Left forelimb (tissue), 1 donor: ENCODE measurements at places on chromosomes 12 and 14.

DNA sequence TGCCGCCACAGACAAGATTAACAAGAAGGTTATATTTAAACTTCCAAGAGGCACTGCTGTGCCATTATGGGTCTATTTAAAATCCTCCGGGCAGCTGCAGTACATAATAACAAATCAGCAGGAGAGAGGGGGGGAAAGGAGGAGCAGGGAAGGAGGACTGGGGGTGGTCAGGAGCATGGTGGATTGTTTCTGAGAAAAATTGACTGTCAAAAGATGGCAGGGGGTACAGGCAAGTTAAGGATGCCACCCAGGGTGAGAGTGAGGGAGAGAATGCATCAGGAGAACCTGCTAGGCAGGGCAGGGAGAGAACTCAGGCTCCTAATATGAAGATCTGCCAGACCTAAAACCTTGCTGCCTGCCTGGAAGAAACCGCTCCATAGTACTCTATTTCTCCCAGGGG lies 181.8 kb downstream of the GRIN2B start:
- DNase-seq, result no peak

- DNase-seq, result no peak
Observed at GRCh38 chr12:85527192-85527591, 247.2 kb downstream of the ALX1 start.

- DNase-seq, result no peak
Observed at GRCh38 chr12:116389326-116389725, 111.8 kb upstream of the MED13L start.

- no peak for DNase-seq
Observed at GRCh38 chr14:105177082-105177481, 4.0 kb downstream of the NUDT14 start.

- no peak for DNase-seq
Observed at GRCh38 chr12:1593174-1594005, 991 bp downstream of the FBXL14 start.

DNA sequence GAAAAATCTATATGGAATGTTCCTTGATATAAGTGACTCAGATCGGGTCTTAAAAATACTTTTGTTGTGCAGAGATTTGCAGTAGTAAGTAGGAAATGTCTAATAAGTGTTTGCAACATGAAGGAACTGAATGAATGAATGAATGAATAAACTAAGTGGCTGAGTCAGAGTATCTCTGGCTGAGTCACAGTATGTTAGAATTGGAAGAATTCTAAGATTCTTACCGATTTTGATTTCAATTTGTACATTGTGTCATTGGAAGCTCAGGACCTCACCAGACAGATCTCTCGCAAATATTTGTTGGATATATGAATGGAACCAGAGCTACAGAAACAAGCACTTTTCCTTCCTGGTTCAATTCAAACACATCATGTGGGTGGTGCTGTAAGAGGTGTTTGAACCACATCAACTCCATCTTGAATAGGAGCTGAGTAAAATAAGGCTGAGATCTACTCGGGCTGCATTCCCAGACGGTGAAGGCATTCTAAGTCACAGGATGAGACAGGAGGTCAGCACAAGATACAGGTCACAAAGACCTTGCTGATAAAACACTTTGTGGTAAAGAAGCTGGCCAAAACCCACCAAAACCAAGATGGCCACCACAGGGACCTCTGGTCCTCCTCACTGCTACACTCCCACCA lies 123.9 kb upstream of the FOXN3 start:
- DNase-seq, result no peak

DNA sequence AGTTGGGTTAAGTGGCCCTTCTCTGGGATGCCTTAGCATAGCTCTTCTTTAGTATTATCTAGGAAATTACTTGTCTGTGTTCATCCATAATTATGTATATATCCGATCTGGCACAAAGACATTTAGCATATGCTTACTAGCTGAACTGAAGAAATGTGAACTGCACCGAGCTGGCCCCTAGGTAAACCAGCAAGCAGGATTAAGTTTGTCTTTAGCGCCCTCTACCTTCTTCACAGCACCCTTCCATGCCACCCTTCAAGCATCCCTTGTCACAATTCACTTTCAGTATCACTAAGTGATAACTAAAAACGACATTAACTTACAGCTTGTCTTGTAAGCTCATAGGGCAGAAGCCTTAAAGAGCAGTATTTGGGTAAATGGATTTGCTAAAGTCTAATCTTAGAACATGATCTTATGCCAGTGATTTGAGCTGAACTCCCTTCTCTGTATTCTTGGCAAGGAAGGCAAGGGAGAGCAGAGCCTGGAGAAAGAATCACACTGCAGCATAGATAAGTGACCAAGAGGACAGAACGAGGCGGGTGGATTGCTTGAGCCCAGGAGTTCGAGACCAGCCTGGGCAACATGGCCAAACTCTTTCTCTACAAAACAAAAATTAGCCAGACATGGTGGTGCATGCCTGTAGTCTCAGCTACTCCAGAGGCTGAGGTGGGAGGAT lies 2.6 kb upstream of the HAL start:
- DNase-seq, result no peak

DNA sequence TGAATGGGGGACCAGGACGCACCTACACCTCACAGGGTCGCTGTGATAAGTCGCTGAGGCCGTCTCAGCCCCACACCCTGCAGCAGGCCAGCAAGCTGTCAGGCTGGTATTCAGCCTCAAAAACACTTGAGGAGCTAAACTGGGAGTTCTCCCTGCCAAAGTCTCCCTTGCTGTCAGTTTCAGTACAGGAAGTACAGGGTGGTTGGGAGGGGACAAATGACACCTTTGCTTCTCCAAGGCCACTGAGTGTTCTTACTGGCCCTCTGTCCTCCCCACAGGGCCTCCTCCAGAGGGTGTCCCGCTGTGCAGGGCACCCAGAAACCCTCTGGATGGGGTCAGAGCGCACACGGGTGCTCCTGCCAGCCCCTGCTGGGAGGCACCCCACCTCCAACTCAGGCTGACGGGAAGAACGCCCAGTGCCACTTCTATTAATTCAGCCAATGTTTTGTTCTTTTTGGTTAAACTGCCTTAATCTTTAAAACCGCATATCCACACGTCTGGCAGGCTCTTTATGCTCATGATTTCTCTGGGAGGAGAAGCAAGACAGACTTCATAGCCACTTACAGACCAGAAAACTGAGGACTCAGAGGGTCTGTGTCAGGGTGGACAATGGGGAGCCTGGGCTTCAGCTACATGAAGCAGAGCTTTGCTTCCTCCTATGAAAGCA lies 75.9 kb downstream of the ITPK1 start:
- no peak for DNase-seq

GRCh38 chr14:71119075-71119474 lies 211.8 kb downstream of the PCNX1 start:
- no peak for DNase-seq

DNA sequence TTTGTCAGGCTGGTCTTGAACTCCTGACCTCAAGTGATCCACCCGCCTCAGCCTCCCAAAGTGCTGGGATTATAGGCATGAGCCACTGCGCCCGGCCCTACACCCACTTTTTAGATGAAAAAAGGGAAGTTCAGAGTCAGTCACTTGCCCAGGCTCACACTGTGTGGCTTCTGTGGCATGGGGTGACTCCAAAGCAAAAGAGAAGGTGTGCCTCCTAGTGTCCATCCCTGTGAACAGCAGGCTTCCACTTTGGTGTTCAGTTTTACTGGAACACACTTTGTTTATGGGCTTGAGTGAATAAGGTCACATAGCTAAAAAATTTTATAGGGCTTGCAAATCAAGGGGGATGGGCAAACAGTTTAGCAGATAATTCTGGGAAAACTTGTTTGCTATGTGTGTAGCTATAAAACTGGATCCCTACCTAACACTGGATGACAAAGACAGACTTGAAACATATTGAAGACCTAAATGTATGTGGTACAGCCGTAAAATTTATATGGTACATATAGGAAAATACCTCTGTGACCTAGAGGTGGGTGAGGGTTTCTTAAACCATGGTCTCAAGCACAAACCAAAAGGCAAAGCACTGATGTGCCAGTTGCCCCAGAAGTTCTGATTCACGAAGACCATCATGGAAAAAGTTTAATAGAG lies 54.9 kb downstream of the EID3 start:
- no peak for DNase-seq

DNA sequence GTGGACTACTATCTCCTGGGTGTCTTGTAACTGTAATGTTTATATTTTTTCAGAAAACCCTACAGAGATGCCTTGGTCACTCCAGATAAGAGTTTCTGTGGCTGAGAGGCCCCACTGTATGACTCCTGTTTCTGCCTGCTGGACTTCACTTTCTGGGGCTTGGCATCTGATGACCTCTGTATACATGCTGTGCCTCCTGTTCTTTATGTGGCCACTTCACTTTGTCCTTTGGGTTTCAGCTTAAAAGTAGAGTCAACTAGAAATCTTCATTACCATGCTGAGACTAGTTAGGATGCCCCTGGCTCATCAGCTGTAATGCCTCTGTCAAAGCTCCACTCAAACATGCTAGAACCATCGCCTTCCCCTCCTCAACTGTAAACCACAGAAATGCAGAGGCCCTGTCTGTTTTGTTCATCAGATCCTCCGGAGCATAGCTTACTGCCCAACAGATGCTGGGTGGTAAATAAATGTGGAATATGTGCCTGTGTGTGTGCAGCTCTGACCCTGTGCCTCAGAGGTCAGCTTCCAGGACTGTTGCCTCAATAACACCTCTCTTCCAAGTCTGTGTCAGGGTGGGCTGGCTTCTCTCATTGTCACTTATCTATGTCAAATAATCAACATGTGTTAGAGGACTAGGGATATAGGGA lies 25.5 kb downstream of the ZNF664 start:
- DNase-seq, result no peak

- DNase-seq, result no peak
Observed at GRCh38 chr12:67915335-67915851, 73.9 kb upstream of the IFNG-AS1 start.

DNA sequence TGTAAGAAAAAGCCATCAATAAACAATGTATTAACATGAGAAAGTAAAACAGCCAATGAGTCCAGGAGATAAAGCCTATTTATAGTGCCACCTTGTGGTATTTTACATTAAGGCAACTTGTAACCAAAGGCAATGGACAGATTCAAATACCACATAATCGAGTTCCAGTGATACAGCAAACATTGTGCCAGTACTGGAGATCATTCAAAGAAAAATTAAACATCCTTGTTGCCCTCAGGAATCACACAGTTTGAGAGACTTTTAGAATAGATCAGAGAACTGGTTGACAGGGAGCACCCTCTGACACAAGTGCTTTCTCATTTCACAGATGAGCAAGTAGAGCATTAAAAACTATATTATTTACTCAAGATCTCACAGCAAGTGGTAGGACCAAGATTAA lies 98.1 kb downstream of the DDHD1 start:
- no peak for DNase-seq

DNA sequence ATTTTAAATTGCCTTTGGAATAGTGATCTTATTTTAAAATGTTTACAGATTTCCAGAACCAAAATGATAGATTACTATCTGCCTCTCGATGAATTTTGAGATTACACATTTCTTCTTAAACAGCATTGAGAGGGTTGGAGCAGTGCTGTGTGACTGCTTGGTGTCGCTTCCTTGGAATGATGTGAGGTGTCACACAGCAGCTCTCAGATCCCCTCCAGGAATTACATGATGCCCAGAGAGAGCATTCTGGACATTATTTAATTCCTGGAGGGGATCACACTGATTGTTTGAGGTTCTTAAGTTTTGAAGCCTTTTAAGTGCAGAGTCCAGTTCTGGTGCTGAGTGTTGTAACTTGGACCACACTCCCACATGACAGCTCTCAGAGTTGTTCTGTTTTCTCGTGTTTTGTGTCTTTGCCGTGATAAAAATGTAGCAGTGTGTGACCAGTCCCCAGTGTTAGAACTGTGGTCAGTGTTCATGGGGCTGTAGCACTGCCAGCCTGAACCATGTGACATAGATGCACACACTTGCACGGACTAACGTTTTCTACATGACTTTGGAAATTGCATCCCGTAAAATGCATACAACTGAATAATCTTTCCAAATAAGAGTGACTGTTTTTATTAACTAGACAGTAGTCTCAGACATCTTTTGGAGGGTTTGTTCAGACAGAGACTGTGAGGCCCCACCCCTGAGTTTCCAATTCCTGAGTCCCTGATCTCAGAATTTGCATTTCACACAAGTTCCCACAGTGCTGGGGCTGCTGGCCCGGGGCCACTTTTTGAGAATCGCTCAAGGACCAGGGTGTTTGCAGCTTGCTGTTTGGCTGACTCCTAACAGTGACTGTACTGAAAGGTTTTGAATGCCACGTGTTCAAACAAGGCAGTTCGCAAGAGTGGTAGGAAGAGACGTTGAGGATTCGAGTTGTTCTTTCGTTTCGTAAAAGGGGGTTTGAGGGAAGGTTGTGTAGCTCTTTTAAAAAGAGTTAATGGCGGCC lies 26.0 kb downstream of the XRCC3 start:
- no peak for DNase-seq

GRCh38 chr14:70170976-70171375 lies 17.8 kb downstream of the SLC8A3 start:
- no peak for DNase-seq

- no peak for DNase-seq
Observed at GRCh38 chr14:99226687-99227086, 45.3 kb downstream of the BCL11B start.

DNA sequence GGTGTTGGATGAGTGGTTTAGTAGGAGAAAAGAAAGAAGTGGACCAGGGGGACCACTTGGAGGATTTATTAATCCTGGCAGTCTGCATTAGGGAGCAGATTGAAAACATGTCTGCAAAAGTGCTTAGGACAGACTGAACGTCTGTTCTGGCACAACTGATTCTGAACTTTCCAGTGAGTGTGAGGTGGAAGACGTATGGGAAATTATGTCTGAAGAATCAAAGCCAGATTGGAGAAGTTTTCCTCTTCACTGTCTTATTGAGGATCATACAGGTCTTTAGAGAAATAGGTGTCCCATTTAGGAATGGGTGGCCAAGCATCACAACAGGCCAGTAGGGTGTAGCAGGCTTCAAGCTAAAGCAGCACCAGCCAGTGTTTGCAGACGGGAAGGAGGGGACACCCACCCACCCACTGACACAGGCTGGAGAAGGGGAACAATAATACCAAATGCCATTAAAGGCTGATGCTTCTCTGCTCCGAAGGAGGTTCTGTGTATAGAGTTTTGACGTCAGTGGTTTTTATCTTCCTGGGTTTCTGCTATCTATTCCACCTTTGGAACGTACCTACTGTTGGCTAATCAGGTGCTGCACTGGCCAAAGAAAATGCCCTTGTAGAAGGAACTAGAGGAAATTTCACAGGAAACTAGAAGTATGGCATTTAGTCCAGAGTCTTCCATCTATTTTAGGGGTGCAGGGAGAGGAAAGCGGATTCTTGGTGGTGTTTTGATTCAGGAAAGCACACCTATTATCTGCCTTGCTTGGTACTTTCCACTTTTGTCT lies 1.8 kb downstream of the SRRM4 start:
- DNase-seq, result no peak
